ENCODE measurements at places on chromosomes 16 and 17.

DNA sequence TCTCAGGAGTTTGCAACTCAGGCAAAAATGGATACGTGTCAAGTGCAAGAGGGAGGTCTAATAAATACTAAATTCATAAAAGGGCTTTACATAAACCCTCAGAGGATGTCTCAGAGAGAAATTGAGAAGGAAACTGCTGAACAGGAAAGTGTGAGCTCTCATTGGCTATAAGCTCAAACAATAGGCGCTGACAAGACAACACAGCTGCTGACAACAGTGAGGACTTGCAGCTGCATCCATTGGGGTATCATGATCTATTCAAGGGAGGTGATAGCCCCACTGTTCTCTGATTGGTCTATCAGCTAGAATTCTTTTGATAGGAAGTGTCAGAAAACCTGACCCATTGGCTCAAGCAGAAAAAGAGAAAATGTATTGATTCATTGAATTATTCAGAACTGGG is 187.2 kb downstream of the CBLN1 start:
- no peak for DNase-seq

DNA sequence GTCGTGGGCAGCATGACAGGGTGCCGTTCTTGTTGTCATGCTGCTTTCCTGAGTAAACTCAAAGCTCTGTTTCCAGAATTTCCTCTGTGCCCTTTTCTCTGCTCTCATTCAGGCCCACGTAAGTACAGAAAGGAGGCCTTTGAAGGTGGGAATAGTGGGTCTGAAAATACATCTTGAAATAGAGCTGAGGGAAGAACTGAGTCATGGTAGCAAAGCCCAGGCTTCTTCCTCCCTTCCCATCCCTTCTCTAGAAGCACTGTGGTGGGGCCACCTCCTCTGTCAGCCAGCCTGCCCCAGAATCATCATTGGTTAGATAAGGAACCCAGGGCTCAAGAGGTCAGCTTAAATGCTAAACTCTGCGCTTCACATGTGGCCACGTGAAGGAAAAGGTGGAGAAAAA is 9.4 kb downstream of the CTRL start:
- no peak for DNase-seq

- DNase-seq = no peak
Observed at GRCh38 chr16:20918486-20919239, 18.1 kb downstream of the LYRM1 start.

GRCh38 chr17:30840771-30841170 is 9.0 kb downstream of the ATAD5 start:
- DNase-seq = no peak

DNA sequence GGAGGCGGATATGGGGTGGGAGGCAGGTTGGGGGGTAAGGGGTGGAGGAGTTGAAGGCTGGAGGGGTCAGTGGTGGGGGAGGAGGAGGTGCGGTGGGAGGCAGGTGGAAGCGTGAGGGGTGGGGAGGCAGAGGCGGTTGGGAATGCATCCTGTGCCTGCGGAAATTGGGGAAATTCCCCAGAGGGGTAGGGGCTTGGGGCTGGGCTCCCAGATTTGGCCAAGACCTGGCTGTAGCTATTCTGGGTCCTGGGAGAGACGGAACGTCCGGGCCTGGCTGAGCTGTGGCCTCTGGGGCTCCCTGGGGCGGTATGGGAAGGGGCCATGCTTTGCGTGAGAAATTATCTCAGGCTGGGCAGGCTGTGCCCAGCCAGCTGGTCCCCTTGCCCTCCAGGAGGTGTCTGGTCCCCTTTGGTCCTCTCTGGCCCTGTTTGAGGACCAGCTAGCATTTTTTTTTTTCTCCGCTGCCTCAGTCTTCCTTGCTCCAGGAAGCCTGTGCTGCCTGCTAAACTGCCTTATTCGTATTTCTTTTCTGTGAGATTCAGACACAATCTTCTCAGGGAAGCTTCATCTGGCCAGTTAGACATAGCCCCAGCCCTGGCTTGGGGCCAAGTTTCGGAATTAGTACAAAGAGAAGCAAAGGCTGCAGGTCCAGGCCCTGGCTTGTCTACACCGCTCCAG is 7.3 kb upstream of the TRPV2 start:
- DNase-seq = no peak

DNA sequence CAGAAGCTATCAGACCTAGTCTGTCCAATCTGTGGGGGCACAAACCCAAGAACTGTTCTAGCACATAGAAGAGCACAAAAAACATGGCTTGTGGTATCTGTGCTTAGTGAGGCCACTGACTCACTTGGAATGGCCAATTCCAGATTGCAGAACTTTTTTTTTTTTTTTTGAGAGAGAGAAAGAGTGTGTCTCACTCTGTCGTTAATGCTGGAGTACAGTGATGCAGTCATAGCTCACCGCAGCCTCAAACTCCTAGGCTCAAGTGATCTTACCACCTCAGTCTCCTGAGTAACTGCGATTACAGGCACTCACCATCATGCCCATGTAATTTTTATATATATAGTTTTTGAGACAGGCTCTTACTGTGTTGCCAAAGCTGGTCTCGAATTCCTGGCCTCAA is 77.2 kb upstream of the CLEC3A start:
- DNase-seq = no peak

- DNase-seq = no peak
Observed at GRCh38 chr16:64391063-64391600, 730.7 kb downstream of the CDH11 start.

GRCh38 chr17:2266045-2266864 is 37.3 kb downstream of the SMG6 start:
- peak; percentile 75 for DNase-seq

GRCh38 chr16:80580109-80580832 is 39.5 kb downstream of the DYNLRB2 start:
- DNase-seq = peak; percentile 64
